ENCODE measurements at places on chromosomes 13 and 19. TPM values are rescaled to one million over a fixed set of nuclear protein-coding genes. Genes with fewer than 3 reads are reported as not detected.

DNA sequence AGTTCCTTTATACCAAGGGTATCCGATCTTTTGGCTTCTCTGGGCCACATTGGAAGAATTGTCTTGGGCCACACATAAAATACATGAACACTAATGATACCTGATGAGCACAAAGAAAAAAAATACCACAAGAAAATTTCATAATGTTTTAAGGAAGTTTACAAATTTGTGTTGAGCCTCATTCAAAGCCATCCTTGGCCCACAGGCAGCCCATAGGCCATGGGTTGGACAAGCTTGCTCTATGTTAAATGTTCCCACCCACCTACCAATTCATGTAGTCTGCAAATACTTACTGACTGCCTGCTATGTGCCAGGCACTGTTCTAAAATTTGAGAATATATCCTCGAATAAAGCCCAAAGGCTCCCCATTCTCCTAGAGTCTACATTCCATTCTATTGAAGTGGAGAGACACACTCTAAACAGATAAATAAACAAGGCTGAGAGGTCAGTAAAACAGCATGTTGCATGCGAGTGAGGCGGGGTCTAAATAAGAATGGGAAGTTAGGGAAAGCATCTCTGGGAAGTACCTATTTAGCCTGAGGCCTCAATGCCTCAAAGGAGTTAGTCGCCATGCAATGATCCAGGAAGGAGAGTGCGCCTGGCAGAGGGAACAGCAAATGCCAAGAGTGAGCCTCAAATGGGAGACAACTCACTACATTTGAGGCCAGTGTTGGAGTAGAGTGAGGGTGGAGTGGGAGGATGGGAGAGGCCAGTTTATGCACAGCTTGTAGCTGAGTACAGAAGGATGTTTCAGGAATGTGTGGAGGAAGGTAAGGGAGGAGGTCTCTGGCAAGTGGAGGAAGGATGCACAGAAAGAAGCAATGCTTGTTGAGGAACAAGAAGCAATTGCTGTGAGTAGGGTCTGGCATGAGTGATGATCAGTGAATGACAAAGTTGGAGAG is 52.5 kb upstream of the CLDN10 start:
- H3K27me3 ChIP-seq: peaks cover 5% of the 10 kb centered on the region
- H3K4me3 ChIP-seq: no peak overlapping the region
- H3K36me3 ChIP-seq: no peaks in the 10 kb centered on the region
- DNase-seq: no peak
- H3K4me1 ChIP-seq: no peaks in the 10 kb centered on the region

- no peak for DNase-seq
- H3K27ac ChIP-seq: no peak overlapping the region
- H3K36me3 ChIP-seq: no peaks in the 10 kb centered on the region
- H3K4me3 ChIP-seq: peak overlapping the region; percentile 26
- peaks cover 5% of the 10 kb centered on the region for H3K4me1 ChIP-seq
These were observed 843 bp downstream of the MEX3D start for GRCh38 chr19:1567116-1567847.

GRCh38 chr19:2084993-2085720 is 11.0 kb downstream of the MOB3A start:
- H3K4me1 ChIP-seq: peaks cover 56% of the 10 kb centered on the region
- peak; percentile 98 for DNase-seq
- H3K27ac ChIP-seq: peak overlapping the region; percentile 100
- H3K27me3 ChIP-seq: no peaks in the 10 kb centered on the region

BTBD2 gene
- 36.5 TPM for total RNA-seq

- DNase-seq: no peak
- H3K36me3 ChIP-seq: peaks cover 2% of the 10 kb centered on the region
- no peaks in the 10 kb centered on the region for H3K27me3 ChIP-seq
- no peak overlapping the region for H3K4me3 ChIP-seq
- H3K4me1 ChIP-seq: peaks cover 12% of the 10 kb centered on the region
- no peak overlapping the region for H3K27ac ChIP-seq
These were observed 9.7 kb downstream of the BCKDHA start for GRCh38 chr19:41407271-41407670.

KLK4 gene
- not detected for total RNA-seq

GRCh38 chr19:3483226-3483628 is at the start of gene SMIM44:
Gene SMIM44 (minus strand): TSS chr19:3483441. CDS start chr19:3483403, 38 bp downstream.
- H3K27me3 ChIP-seq: no peaks in the 10 kb centered on the region
- DNase-seq: no peak
- H3K4me3 ChIP-seq: no peak within 1 kb of the TSS
- H3K27ac ChIP-seq: no peak within 1 kb of the TSS
- peaks cover 10% of the 10 kb centered on the region for H3K4me1 ChIP-seq
- H3K36me3 ChIP-seq: no peaks in the 10 kb centered on the region

RFPL4A gene
- not detected for total RNA-seq

- H3K27ac ChIP-seq: no peak overlapping the region
- no peaks in the 10 kb centered on the region for H3K27me3 ChIP-seq
- H3K4me3 ChIP-seq: no peak overlapping the region
- peaks cover 26% of the 10 kb centered on the region for H3K36me3 ChIP-seq
- H3K4me1 ChIP-seq: peaks cover 18% of the 10 kb centered on the region
These were observed 15.9 kb upstream of the S1PR4 start for GRCh38 chr19:3162418-3163229.

OR7C1 gene
- total RNA-seq: not detected

DNA sequence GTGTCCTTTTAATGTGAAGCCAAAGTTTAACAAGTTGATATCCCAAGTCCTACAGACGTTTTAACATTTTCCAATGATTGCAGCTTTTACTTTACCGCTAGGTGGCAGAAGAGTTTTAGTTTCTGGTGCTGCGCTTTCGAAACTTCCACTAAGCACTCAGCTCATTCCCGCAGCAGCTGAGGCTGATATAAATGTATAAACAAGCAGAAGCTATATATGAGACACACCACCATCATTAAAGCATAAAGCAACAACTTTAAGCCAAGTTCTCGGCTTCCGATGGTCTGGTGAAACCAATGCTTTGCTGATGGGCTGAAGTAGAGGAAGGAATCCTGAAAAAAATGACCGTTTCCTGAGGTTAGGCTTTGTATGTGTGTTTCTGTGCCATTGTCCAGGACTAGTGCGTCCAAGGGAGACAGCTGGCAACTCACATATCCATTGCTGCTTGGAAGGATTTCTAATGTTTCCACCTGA is 753.9 kb downstream of the OLFM4 start:
- H3K27me3 ChIP-seq: no peaks in the 10 kb centered on the region
- peak; percentile 3 for DNase-seq
- H3K36me3 ChIP-seq: no peaks in the 10 kb centered on the region
- peaks cover 4% of the 10 kb centered on the region for H3K4me1 ChIP-seq

DNA sequence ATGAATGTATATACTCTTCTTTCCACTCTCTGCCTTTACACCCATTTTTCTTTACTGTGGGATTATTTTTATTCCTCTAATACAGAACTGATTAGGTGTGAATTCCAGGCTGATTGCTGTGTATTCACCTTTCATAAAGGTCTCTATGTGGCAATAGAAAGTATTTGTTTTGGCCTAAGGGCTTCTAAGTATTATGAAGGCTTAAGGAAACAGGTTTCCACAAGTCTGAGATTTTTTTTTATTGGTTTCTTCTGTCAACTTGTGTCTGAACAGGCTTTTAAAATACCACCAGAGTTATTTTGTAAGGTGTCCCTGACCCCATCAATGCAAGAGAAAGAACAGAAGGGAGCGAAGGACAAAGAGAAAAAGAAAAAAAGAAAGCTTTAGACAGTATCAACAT is 1102.0 kb upstream of the SPRY2 start:
- H3K4me3 ChIP-seq: no peak overlapping the region
- H3K36me3 ChIP-seq: no peaks in the 10 kb centered on the region
- H3K27me3 ChIP-seq: no peaks in the 10 kb centered on the region
- no peak overlapping the region for H3K27ac ChIP-seq

GRCh38 chr19:46761418-46761831 is 15.2 kb upstream of the STRN4 start:
- no peaks in the 10 kb centered on the region for H3K27me3 ChIP-seq
- no peak overlapping the region for H3K27ac ChIP-seq
- DNase-seq: no peak
- H3K36me3 ChIP-seq: peaks cover 3% of the 10 kb centered on the region
- peaks cover 2% of the 10 kb centered on the region for H3K4me1 ChIP-seq
- no peak overlapping the region for H3K4me3 ChIP-seq

GPR12 gene
- not detected for total RNA-seq

SLC5A5 gene
- total RNA-seq: 0.87 TPM

ZFP14 gene
- total RNA-seq: 2.1 TPM

GRCh38 chr13:96475103-96475502 is 385.2 kb downstream of the HS6ST3 start:
- DNase-seq: no peak
- no peaks in the 10 kb centered on the region for H3K36me3 ChIP-seq
- peaks cover 2% of the 10 kb centered on the region for H3K27me3 ChIP-seq
- no peaks in the 10 kb centered on the region for H3K4me1 ChIP-seq
- H3K27ac ChIP-seq: no peak overlapping the region

Data from activated CD8-positive, alpha-beta T cell treated with anti-CD3 and anti-CD28 coated beads for 36 hours (primary cell).